A549 treated with dexamethasone at 1 μM for 4 hours (cell line): ENCODE measurements at places on chromosomes 11 and 22. TPM values are rescaled to one million over a fixed set of nuclear protein-coding genes. Genes with fewer than 3 reads are reported as not detected.

The OR52I2 gene
- not detected in 5 replicates for total RNA-seq

The MB gene
- 5.4 to 10.3 TPM (median 6.1 TPM) in 5 replicates for total RNA-seq

The SCGB1A1 gene
- total RNA-seq: 0.27 to 0.32 TPM in 2 of 5 replicates, not detected in the others

The IL10RA gene
- 0.03 to 0.14 TPM (median 0.11 TPM) in 4 of 5 replicates, not detected in the other for total RNA-seq

The OR52E8 gene
- total RNA-seq: not detected in 5 replicates

The CABP7 gene
- total RNA-seq: 0.03 to 0.21 TPM (median 0.18 TPM) in 5 replicates

The MYBPC3 gene
- 0.05 to 0.08 TPM (median 0.07 TPM) in 5 replicates for total RNA-seq

The APOA5 gene
- 0.05 TPM in 1 of 5 replicates, not detected in the others for total RNA-seq

The F2 gene
- total RNA-seq: 2.0 to 2.9 TPM (median 2.1 TPM) in 5 replicates

The CRYBB3 gene
- total RNA-seq: 0.11 to 0.20 TPM in 2 of 5 replicates, not detected in the others

The FIBIN gene
- not detected in 5 replicates for total RNA-seq

The SYCE3 gene
- total RNA-seq: 0.40 to 0.91 TPM (median 0.47 TPM) in 3 of 5 replicates, not detected in the others

The C11orf16 gene
- not detected in 5 replicates for total RNA-seq

The ABCG4 gene
- 0.17 to 0.47 TPM (median 0.27 TPM) in 5 replicates for total RNA-seq

The TEX54 gene
- total RNA-seq: not detected in 5 replicates

The SIDT2 gene
- 3.0 to 5.8 TPM (median 5.3 TPM) in 5 replicates for total RNA-seq

The ZBED4 gene
- total RNA-seq: 10.2 to 14.3 TPM (median 14.0 TPM) in 5 replicates

The SLC25A1 gene
- total RNA-seq: 43.2 to 58.4 TPM (median 57.5 TPM) in 5 replicates

The RIMBP3B gene
- total RNA-seq: 0.24 to 0.45 TPM (median 0.37 TPM) in 5 replicates

The DAGLA gene
- total RNA-seq: 4.6 to 8.6 TPM (median 7.7 TPM) in 5 replicates

The SGSM1 gene
- total RNA-seq: 0.49 to 1.1 TPM (median 0.60 TPM) in 5 replicates

The DMC1 gene
- 3.1 to 5.8 TPM (median 3.4 TPM) in 5 replicates for total RNA-seq

The OTOG gene
- total RNA-seq: not detected in 5 replicates

The CDHR5 gene
- total RNA-seq: 0.06 to 0.34 TPM (median 0.07 TPM) in 5 replicates

The CNGA4 gene
- 0.06 to 0.09 TPM (median 0.07 TPM) in 5 replicates for total RNA-seq

The MMP11 gene
- 0.13 to 0.24 TPM (median 0.15 TPM) in 5 replicates for total RNA-seq

The NCR3LG1 gene
- total RNA-seq: 1.9 to 3.7 TPM (median 2.8 TPM) in 5 replicates

The XKR3 gene
- total RNA-seq: not detected in 5 replicates

The RCOR2 gene
- 0.91 to 1.1 TPM (median 1.0 TPM) in 5 replicates for total RNA-seq

The ZNF215 gene
- total RNA-seq: 0.76 to 1.2 TPM (median 0.97 TPM) in 5 replicates

The CD248 gene
- not detected in 5 replicates for total RNA-seq

The RBM4 gene
- 130 to 150 TPM (median 140 TPM) in 5 replicates for total RNA-seq
